ENCODE measurements at places on chromosomes 16 and 17.

DNA sequence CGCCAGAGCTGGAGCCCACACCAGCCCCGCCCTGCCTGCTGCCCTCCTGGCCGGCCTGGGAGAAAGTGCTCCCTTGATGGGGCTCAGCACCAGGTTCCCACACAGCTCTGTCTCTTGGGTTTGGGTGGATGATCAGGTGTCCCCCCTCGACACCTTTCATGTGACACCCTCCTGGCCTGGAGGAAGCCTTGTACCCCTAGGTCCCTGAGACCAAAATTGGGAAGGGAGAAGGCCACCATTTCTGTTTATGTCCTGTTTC, 19.4 kb upstream of the PLLP start:
- no peak for DNase-seq

- DNase-seq: no peak
Measured at GRCh38 chr17:12230481-12231354, 210.0 kb downstream of the MAP2K4 start.

GRCh38 chr17:32266389-32267301, 1.0 kb downstream of the RHBDL3 start:
- no peak for DNase-seq

DNA sequence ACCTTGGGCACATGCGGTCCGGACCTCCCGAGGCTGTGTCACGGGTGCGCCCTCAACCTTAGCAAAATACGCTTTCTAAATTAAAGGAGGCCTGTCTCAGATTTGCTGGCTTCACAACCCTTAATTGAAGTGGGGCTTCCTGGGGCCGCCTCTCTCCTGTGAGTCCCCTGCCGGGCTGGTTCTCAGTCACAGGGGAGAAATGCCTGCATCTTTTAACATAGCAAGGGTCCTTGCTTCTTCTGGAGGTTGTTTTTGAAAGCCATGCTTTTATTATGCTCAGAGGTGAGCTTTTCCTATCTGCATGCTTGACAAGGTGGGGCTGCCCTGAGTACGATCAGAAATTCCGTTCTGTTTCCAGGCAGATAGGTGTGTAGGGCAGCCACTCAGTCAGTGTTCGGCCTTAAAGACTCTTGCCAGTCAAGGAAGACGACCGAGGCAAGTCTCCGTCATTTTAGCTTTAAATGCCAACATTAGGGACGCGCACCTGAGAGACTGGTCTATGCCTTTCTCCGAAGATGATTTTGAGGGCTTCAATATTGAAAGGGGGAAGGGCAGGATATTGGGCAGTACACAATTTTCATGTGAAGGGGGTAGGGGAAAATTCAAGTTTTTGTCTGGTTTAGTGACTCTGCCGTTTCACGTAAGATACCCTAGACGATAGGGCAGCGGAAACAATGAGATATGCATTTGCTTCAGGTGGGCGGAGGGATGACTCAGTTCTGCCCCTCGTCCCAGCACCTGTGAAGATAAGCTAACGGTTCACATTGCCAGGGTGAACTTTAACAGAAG, 5.5 kb upstream of the SLC7A5 start:
- no peak for DNase-seq

- no peak for DNase-seq
Measured at GRCh38 chr17:427327-427726, 74.7 kb upstream of the RPH3AL start.

GRCh38 chr17:74699236-74699635, 13.5 kb downstream of the CD300LF start:
- no peak for DNase-seq

GRCh38 chr17:1597861-1598342, 30.7 kb downstream of the SLC43A2 start:
- peak; percentile 80 for DNase-seq

GRCh38 chr16:4692460-4693295, 684 bp upstream of the NUDT16L1 start:
- no peak for DNase-seq

GRCh38 chr16:66580605-66581209, 1.4 kb downstream of the CMTM2 start:
- peak; percentile 16 for DNase-seq

GRCh38 chr17:40607641-40608040, 40.0 kb downstream of the SMARCE1 start:
- no peak for DNase-seq

- peak; percentile 91 for DNase-seq
Measured at GRCh38 chr17:31499771-31500554, 108.5 kb downstream of the RAB11FIP4 start.

DNA sequence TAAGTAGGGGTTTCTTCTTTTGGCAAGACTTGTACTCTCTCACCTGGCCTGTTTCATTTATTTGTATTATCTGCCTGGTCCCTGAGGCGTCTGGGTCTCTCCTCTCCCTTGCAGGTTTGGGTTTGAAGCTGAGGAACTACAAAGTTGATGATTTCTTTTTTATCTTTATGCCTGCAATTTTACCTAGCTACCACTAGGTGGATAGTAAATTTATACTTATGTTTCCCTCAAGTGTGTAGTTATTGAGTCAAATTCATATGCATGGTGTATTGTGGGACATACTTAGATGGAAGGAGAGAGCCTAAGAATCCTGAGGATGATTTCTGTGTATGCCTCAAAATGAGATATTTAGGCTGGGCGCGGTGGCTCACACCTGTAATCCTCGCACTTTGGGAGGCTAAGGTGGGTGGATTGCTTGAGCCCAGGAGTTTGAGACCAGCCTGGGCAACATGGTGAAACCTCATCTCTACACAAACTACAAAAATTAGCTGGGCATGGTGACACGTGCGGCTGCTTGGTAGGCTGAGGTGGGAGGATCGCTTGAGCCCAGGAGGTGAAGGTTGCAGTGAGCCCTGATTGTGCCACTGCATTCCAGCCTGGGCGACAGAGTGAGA, 13.6 kb downstream of the TMEM98 start:
- DNase-seq: no peak

DNA sequence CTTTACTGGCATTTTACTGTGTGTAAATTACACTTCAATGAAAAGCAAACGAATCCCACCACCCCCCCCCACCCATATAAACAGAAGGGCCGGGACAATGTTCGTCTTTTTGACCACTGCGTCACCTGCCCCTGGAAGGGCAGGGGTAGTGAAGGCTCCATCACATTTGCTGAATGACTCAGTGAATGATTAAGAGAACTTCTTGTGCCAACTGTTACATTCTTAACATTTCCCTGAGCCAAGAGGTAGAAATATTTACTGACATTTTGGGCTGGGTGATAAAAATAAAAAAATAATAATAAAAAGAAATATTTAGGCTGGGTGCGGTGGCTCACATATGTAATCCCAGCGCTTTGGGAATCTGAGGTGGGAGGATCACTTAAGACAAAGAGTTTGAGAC, 24.1 kb downstream of the C16orf96 start:
- no peak for DNase-seq

GRCh38 chr17:19574956-19575355, 41.3 kb downstream of the SLC47A1 start:
- no peak for DNase-seq

DNA sequence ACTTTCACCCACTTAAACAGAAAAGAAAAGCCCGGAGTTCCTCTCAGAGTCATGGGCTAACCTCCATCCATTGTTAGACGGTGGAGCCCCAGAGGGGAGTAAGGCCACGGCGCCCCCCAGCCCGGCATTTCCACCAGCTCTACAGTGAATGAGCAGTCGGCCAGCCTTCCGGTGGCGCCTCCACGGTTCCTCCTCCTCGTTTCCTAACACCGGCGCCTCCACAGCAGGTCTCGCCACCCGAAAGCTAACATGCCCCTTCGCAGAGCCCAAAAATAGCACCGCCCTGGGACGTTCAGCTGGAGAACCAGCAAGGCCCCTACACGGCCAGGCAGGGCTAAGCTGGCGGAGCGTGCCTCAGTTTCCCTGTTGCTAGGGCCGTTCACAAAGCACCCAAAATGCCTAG, 858 bp downstream of the MMD start:
- DNase-seq: no peak

DNA sequence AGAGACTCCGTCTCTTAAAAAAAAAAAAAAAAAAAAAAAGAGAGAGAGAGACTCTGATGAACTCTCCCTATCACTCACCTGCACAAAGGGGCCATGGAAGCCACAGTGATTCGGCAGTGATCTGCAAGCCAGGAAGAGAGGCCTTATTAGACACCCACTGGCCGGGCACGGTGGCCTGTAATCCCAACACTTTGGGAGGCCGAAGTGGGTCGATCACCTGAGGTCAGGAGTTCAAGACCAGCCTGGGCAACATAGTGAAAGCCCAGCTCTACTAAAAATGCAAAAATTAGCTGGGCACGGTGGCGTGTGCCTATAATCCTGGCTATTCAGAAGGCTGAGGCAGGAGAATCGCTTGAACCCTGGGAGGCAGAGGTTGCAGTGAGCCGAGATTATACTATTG, 198.5 kb upstream of the WSCD1 start:
- DNase-seq: no peak

DNA sequence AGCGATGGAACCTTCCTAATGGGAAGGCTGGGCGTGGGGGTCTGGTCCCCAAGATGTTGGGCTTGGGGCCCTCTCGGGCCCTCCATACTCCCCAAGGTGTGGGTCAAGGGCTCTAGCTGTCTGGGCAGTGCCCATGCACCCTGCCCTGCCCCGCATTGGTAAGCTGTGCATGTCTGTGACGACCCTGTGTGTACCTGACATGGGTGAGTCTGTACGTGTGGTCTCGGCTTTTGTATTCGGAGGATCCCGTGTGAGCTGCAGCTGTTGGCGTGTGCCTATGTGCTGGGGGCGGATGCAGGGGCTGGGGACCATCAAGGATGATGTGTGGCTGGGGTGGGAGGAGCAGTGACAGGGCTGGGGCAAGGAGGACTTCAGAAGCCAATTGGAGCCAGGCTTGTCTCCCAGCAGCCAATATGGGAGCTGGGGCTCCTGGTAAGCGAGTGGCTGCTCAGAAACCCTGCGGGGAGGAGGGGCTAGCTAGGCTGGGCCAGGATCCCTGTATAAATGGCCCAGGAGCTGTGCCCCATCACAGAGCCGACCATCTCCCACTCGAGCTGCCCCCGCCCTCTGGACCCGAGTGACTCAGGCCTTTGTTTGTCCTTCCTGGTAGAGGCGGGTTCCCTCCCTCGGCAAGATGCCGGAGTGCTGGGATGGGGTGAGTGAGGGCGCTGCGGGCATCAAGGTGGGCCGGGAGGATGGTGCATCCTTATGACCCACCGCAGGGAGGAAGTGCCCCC, at the start of gene NDRG4:
TSS of gene NDRG4 (plus strand) at position 529 of the 737 bp plus-strand sequence. CDS start at position 635, 106 bp downstream.
- peak; percentile 81 for DNase-seq

DNA sequence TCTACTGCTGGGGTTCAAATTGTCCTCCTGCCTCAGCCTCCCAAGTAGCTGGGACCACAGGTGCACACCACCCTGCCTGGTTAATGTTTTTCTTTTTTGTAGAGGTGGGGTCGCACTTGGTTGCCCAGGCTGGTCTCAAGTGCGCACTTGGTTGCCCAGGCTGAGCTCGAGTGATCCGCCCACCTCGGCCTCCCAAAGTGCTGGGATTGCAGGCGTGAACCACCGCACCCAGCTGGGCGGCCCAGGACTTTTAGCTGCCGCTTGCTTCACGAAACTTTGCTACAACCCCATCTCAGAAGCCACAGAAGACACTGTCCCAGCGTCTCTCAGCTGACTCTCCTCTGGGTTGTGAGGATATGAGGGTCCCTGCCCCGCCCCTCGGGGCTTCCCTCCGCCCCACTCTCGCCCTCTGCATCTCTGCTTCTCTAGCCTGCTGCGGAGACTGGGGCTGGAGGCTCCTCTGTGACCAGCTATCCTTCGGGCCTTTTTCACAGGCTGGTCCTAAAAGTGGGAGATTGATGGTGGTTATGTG, 48.8 kb upstream of the CBX4 start:
- DNase-seq: no peak

DNA sequence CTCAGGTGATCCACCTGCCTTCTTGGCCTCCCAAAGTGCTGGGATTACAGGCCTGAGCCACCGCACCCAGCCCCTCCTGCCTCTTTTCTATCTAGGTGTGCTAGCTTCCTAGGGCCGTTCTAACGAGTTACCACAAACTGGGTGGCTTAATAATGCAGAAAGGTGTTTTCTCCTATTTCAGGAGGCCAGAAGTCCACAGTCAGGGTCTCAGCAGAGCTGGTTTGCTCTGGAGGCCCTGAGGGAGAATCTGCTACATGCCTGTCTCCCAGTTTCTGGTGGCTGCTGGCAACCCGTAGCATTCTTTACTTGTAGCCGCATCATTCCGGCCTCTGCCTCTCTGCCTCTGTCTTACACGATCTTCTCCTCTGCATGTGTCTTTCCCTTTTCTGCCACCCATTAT, 89.2 kb downstream of the NTN1 start:
- DNase-seq: no peak

GRCh38 chr17:31488264-31488981, 96.9 kb downstream of the RAB11FIP4 start:
- no peak for DNase-seq

DNA sequence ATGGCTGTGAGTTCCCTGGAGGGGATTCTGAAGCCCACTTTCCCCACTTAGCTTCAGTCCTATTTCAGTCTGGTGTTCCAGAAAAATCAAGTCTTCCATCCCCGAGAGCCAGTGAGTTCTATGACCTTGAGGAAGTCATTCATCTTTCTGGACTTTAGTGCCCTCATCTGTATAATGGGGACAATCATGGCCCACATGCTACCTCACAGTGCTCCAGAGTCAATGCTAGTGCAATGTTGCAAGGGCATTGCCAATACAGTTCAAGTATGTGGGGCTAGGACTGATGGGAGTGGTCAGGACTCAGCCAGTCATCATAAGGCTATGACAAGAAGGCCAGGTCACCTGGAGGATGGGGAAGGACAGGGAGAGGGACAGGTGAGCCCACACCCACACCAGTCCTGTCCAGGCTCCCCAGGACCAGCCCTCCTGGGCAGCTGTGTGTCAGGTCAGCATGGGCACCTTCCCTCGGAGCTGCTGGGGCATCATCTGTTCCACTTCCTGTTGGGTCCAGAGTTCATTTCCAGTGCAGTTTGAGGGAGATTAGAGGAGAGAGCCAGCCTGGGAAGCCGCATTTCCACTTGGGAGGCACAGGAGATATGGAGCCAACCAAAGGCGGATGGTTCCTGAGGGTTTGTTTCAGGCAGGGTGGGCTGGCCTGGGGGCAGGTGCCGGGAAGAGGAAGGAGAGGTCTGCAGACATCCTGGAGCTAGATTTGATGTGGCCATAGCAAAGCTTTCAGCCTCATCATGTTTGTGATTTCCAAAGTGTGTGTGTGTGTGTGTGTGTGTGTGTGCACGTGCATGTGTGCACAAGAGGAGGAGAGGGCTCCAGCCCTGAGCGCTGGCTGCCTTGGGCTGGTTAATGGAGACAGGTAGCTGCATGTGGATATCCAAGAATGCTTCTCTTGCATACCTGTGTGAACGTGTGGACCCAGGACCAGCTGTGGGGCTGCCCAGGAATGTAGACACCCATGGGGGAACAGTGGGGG, 3.9 kb upstream of the WNT9B start:
- peak; percentile 35 for DNase-seq

GRCh38 chr16:31352376-31353115, 2.4 kb upstream of the ITGAX start:
- DNase-seq: no peak

DNA sequence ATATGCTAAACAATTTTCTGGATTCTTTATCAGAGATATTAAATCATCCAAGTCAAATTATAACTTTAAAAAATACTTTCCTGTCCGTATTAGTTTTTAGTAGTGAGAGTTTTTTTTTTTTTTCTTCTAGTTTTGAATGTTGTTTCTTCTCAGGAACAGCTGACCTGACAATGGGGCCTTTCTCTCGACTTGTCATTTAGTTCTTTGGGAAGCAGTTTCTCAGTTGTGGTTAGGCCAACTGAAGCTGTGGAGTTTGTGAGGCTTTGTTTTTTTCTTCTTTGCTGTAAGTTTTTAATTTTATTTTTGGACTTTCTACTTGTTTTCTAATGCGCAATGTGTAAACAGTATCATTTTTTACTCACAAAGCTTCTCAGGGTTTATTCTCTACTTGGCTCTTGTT, 140.8 kb downstream of the FTO start:
- no peak for DNase-seq

Data from HepG2 (cell line).